COLO829 (cell line): ENCODE measurements at places on chromosomes 2 and 18.

DNA sequence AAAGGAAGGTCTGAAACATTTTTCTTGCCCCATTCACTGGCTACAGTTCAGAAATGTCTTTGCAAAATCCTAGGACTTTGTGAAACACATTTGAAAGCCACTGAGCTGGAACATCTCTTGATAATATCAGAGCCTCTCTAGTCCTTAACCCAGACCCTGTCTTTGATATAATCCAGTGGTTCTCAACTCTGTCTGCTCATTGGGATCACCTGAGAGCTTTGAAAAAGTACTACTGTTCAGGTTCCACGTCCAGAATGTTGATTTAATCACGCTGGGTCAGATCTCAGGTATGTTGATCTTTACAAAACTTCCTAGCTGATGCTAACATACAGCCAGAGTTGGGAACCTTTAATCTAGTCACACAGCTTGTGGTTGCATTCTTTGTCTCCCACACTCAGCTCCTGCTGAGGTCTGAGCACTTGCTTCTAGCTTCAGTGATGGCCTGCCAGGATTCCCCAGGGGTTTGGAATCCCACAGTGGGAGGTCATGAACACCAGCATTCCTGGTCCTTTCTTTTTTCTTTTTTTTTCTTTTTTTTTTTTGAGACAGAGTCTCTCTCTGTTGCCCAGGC, 262.7 kb downstream of the SETBP1 start:
- DNase-seq = no peak

GRCh38 chr2:145739681-145740080, 1219.8 kb upstream of the ZEB2 start:
- no peak for DNase-seq

DNA sequence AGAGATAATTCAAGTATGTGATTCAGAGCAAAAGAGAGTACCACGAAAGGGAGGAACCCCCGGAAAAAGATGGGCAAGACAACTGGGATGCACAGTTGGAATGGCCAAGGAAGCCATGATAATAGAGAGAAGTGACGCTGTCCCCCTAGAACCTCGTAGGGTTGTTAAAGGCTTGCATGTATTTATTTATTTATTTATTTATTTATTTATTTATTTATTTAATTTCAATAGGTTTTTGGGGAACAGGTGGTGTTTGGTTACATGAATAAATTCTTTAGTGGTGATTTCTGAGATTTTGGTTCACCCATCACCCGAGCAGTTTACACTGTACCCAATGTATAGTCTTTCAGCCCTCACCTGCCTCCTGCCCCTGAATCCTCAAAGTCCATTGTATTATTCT, 11.5 kb upstream of the PDCL3 start:
- no peak for DNase-seq

DNA sequence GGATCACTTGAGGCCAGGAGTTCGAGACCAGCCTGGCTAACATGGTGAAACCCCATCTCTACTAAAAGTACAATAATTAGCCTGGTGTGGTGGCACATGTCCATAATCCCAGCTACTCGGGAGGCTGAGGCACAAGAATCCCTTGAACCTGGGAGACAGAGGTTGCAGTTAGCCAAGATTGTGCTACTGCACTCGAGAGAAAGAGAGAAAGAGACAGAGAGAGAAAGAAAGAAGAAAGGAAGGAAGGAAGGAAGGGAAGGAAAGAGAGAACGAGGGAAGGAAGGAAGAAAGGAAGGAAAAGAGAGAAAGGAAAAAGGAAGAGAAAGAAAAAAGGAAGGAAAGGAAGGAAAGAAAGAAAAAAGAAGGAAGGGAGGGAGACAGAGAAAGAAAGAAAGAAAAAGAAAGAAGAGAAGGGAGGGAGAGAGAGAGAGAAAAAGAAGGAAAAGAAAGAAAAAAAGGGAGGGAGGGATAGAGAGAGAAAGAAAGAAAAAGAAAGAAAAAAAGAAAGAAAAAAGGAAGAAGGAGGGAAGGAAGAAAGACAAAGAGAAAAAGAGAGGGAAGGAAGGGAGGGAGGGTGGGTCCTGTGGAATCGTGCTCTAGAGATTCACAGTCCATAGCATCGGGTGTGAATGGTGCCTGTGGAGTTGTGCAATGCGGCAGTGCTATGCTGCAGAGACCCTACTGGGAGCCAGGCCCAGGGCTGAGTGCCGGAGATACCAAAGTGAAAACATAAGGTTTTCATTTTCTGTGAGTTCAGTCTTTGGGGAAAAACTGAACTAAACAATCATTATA, 4.6 kb upstream of the SDC1 start:
- no peak for DNase-seq

GRCh38 chr18:32237049-32237448, 47.2 kb downstream of the MEP1B start:
- DNase-seq = no peak
